Naive thymus-derived CD4-positive, alpha-beta T cell (primary cell): ENCODE measurements at places on chromosomes 2 and 18. TPM values are rescaled to one million over a fixed set of nuclear protein-coding genes. Genes with fewer than 3 reads are reported as not detected.
A peak's percentile ranks its signal among the peaks of the same experiment; 100 is the strongest.

DNA sequence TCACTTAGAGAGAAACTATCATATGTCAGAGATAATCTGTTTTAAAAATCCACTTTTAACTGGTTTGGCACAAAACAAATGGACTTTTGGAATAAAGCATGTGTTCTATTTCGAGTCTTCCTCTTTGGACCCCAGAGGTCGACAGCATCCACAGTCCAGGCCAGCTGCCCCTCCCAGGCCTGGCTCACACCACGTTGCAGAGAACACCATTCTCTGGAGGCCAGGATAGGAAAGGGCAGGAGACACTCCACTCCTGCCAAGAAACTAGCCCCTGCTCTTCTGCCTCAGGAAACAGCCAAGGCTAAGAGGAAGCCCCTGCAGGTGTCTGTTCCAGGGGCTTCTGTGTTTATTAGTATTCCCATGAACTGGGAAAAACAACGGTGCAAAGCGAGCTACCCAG is 456.6 kb upstream of the ID2 start:
- H3K27ac ChIP-seq = no peak overlapping the region
- H3K4me1 ChIP-seq = no peaks in the 10 kb centered on the region
- no peaks in the 10 kb centered on the region for H3K27me3 ChIP-seq
- no peak for DNase-seq

- no peaks in the 10 kb centered on the region for H3K36me3 ChIP-seq
- no peaks in the 10 kb centered on the region for H3K27me3 ChIP-seq
- no peak overlapping the region for H3K4me3 ChIP-seq
- H3K27ac ChIP-seq = no peak overlapping the region
- DNase-seq = no peak
Measured at GRCh38 chr2:42860319-42861094, 68.1 kb upstream of the HAAO start.

GRCh38 chr2:3102081-3102921 is 275.3 kb downstream of the EIPR1 start:
- no peak for DNase-seq
- H3K27me3 ChIP-seq = no peaks in the 10 kb centered on the region
- H3K27ac ChIP-seq = no peak overlapping the region
- no peaks in the 10 kb centered on the region for H3K36me3 ChIP-seq
- no peaks in the 10 kb centered on the region for H3K4me1 ChIP-seq

- no peak overlapping the region for H3K4me3 ChIP-seq
- H3K27me3 ChIP-seq = no peaks in the 10 kb centered on the region
- DNase-seq = no peak
- no peak overlapping the region for H3K27ac ChIP-seq
- no peaks in the 10 kb centered on the region for H3K4me1 ChIP-seq
Measured at GRCh38 chr2:188189356-188189755, 102.3 kb upstream of the GULP1 start.

- H3K36me3 ChIP-seq = no peaks in the 10 kb centered on the region
- H3K4me1 ChIP-seq = no peaks in the 10 kb centered on the region
- H3K4me3 ChIP-seq = no peak overlapping the region
- no peaks in the 10 kb centered on the region for H3K27me3 ChIP-seq
- H3K27ac ChIP-seq = no peak overlapping the region
- DNase-seq = no peak
Measured at GRCh38 chr2:625415-626333, 51.5 kb downstream of the TMEM18 start.

- H3K4me1 ChIP-seq = peaks cover 12% of the 10 kb centered on the region
- peak overlapping the region; percentile 89 for H3K4me3 ChIP-seq
- no peak for DNase-seq
- H3K36me3 ChIP-seq = no peaks in the 10 kb centered on the region
Measured at GRCh38 chr2:26969077-26969844, 1.2 kb upstream of the MAPRE3 start.

DNA sequence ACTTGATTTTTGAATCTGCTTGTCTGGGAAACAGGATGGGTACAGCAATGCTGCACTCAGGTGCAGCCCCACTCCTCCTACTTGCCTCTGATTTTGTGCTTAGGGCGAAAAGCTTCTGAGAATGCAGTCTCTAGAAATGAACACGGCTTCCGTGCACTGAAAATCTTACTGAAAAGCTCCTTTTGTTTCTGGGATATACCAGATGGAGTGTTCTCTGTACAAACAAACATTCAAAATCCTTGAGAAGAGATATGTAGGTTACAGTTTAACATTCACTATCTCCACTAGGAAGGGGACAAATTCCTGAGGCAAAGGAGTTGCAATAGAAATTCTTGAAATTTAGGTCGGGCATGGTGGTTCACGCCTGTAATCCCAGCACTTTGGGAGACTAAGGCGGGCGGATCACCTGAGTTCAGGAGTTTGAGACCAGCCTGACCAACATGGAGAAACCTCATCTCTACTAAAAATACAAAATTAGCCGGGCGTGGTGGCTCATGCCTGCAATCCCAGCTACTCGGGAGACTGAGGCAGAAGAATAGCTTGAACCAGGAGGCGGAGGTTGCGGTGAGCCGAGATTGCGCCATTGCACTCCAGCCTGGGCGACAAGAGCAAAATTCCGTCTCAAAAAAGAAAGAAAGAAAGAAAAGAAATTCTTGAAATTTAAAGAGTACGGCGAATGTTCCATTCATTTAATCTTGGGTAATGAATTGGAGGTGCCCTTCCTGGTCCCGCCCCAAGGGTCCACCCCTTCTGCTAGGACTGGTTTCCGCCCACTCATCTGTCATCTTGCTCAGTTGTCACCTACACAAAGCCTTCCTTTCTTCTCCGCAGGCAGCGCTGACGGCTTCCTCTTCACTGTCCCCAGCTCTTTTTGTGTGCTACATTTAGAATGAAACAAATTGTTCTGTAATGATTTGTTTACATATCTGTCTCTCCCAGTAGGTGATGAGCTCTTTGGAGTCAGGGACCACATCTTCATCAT is 92.4 kb downstream of the SOCS6 start:
- no peak overlapping the region for H3K4me3 ChIP-seq
- no peaks in the 10 kb centered on the region for H3K27me3 ChIP-seq
- H3K27ac ChIP-seq = no peak overlapping the region
- no peaks in the 10 kb centered on the region for H3K4me1 ChIP-seq
- no peak for DNase-seq

DNA sequence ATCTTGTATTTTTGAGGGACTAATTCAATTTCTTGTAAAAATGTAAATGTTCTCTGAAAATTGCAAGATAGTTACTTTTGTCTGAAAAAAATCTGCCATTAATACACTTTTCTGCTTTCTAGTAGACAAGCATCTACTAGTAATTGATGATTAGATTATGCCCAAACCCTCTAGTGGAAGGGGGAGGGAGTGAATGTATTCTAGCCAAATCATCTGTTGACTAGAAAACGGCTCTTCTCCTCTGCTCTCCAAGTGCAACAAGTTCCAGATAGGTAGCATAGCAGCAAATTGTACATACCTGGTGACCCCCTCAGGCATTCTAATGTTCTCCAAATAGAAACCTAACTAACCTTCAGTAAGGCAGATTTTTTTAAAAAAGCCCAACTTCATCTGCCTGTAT is 58.6 kb downstream of the RELCH start:
- peaks cover 9% of the 10 kb centered on the region for H3K36me3 ChIP-seq
- DNase-seq = no peak
- no peaks in the 10 kb centered on the region for H3K4me1 ChIP-seq
- H3K27ac ChIP-seq = no peak overlapping the region
- H3K27me3 ChIP-seq = no peaks in the 10 kb centered on the region

GRCh38 chr18:25038261-25038660 is 313.7 kb downstream of the ZNF521 start:
- H3K36me3 ChIP-seq = no peaks in the 10 kb centered on the region
- no peaks in the 10 kb centered on the region for H3K27me3 ChIP-seq
- H3K4me3 ChIP-seq = no peak overlapping the region
- no peak overlapping the region for H3K27ac ChIP-seq
- no peaks in the 10 kb centered on the region for H3K4me1 ChIP-seq

- no peak for DNase-seq
- H3K4me3 ChIP-seq = no peak overlapping the region
Measured at GRCh38 chr2:20507166-20507692, 60.4 kb downstream of the RHOB start.

DNA sequence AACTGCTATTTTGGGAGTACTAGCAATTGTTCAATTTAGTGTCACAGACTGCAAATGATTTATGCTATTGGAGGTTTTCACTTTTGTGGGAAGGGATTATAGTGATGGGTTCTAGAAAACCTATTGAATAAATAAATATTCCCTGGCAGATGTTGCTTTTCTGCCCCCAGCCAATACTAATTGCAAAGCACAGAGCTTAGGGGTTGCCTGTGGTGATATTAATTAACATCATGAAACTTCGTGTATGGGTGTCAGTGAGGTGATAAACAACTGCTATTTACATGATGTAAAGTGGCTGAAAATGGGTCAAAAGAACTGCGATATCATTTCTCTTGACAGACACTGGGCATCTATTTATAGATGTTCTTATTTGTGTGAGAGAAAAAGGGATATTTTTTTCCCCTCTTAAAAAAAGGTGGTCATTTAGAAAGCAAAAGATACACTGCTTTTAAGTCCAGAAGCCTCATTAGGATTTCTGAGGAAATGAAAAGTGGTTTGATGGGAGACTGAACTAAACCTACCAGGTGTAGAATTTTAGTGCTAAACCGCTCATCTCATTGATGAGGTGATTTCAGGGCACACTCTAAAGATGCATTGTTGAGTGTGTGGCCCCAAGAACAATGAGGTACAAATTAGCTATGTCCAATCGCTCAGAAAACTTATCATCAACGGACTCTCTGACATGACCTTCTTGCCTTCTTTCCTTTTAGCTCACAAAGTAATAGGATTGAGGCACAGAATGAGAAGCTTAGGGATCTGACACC is 116.7 kb upstream of the CHST9 start:
- no peaks in the 10 kb centered on the region for H3K27me3 ChIP-seq
- no peak overlapping the region for H3K4me3 ChIP-seq
- no peaks in the 10 kb centered on the region for H3K36me3 ChIP-seq
- H3K4me1 ChIP-seq = no peaks in the 10 kb centered on the region
- DNase-seq = no peak

- DNase-seq = no peak
- H3K27me3 ChIP-seq = no peaks in the 10 kb centered on the region
- H3K4me1 ChIP-seq = no peaks in the 10 kb centered on the region
- H3K36me3 ChIP-seq = no peaks in the 10 kb centered on the region
- no peak overlapping the region for H3K27ac ChIP-seq
Measured at GRCh38 chr18:24536326-24536725, 75.9 kb downstream of the HRH4 start.

- no peak for DNase-seq
- H3K27me3 ChIP-seq = no peaks in the 10 kb centered on the region
- H3K36me3 ChIP-seq = no peaks in the 10 kb centered on the region
- H3K4me1 ChIP-seq = no peaks in the 10 kb centered on the region
- no peak overlapping the region for H3K4me3 ChIP-seq
Measured at GRCh38 chr2:29307519-29307918, 192.3 kb downstream of the CLIP4 start.

DNA sequence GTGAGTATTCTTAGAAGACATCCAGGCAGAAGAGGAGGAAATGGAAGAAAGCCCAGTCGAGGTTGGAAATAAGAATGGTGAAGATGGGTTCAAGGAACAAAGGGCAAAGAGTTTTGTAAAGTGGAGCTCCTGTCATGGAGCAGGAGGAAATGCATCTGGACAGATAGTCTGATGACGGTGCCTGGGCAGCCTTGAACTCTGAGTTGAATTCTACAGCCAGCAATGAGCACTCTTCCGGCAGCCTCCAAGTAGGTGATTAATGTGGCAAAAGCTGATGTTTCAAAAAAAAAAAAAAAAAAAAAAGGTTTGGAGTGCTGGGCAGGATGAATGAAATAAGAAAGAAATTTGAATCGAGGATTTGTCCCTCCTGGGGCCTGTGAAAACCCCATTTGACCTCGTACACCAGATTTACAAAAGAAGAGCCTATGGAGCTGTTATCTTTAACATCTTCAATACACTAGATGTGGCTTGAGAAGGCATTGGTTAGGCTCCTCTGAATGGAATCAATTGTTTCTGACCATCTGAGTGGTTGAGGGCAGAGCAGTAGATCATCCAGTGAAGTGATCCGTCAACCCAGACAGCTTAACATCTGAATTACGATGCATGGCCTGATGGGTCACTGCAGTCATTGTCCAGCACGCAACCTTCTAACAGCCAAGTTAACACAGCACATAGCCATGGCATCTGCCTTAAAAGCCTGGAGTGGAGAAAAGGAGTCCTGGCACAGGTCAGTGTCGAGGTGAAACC is 449.7 kb downstream of the TXNL1 start:
- H3K4me1 ChIP-seq = no peaks in the 10 kb centered on the region
- H3K4me3 ChIP-seq = no peak overlapping the region

DNA sequence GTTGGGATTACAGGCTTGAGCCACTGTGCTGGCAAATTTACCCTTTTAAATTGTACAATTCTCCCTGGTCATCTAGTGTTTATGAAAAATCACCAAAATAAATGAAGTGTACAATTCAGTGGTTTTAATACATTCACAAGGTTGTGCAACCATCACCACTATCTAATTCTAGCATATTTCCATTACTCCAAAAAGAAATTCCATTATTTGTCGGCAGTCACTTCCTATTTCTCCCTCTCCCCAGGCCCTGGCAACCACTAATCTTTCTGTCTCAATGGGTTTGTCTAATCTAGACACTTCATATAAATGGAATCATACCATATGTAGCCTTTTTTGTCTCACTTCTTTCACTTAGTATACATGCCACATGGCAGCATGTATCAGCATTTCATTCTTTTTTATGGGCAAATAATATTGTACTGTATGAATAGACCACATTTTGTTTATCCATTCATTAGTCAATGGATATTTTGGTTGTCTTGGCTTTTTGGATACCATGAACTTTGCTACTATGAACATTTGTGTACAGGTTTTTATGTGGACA is 12.6 kb upstream of the POLE4 start:
- H3K4me3 ChIP-seq = no peak overlapping the region
- no peaks in the 10 kb centered on the region for H3K36me3 ChIP-seq

GRCh38 chr18:38883111-38883510 is 1317.5 kb upstream of the CELF4 start:
- no peaks in the 10 kb centered on the region for H3K27me3 ChIP-seq
- no peaks in the 10 kb centered on the region for H3K4me1 ChIP-seq
- H3K27ac ChIP-seq = no peak overlapping the region
- no peaks in the 10 kb centered on the region for H3K36me3 ChIP-seq

- H3K4me3 ChIP-seq = no peak overlapping the region
- no peaks in the 10 kb centered on the region for H3K4me1 ChIP-seq
- no peaks in the 10 kb centered on the region for H3K36me3 ChIP-seq
- H3K27ac ChIP-seq = no peak overlapping the region
- no peaks in the 10 kb centered on the region for H3K27me3 ChIP-seq
Measured at GRCh38 chr2:205060269-205060668, 515.0 kb downstream of the PARD3B start.

GRCh38 chr18:67938660-67939059 is 422.1 kb upstream of the DSEL start:
- no peaks in the 10 kb centered on the region for H3K27me3 ChIP-seq
- H3K27ac ChIP-seq = no peak overlapping the region
- DNase-seq = no peak
- no peak overlapping the region for H3K4me3 ChIP-seq
- H3K36me3 ChIP-seq = no peaks in the 10 kb centered on the region
- no peaks in the 10 kb centered on the region for H3K4me1 ChIP-seq

Gene MALL
- not detected for total RNA-seq

Gene SCYGR4
- total RNA-seq = not detected

Gene LHCGR
- not detected for total RNA-seq

Gene GORASP2
- total RNA-seq = 72.1 TPM

Gene PPIL3
- total RNA-seq = 69.7 TPM

Gene PUM2
- total RNA-seq = 178 TPM

Gene RNF144A
- 61.2 and 65.5 TPM in 2 replicates for total RNA-seq

Gene SIX2
- not detected for total RNA-seq

Gene FBLN7
- 12.2 TPM for total RNA-seq

Gene VWA3B
- not detected for total RNA-seq

Gene LYG1
- 3.6 TPM for total RNA-seq

Gene REG3G
- total RNA-seq = not detected

Gene RGPD4
- not detected for total RNA-seq

Gene CCBE1
- not detected for total RNA-seq

Gene ANKRD30BL
- total RNA-seq = not detected

Gene ONECUT2
- not detected in 2 replicates for total RNA-seq
